ENCODE measurements at places on chromosomes 16 and 17.
A peak's percentile ranks its signal among the peaks of the same experiment; 100 is the strongest.

DNA sequence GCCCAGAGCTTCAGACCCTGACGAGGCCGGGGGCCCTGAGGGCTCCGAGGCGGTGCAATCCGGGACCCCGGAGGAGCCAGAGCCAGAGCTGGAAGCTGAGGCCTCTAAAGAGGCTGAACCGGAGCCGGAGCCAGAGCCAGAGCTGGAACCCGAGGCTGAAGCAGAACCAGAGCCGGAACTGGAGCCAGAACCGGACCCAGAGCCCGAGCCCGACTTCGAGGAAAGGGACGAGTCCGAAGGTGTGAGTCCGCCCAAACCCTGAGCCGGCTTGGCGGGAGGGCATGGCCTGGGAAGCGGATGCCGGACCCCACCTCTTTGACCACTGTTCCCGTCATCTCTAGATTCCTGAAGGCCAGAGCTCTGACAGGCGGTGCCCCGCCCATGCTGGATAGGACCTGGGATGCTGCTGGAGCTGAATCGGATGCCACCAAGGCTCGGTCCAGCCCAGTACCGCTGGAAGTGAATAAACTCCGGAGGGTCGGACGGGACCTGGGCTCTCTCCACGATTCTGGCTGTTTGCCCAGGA, 4.4 kb downstream of the NOL3 start:
- no peak for DNase-seq

GRCh38 chr16:19555186-19555937, at the start of gene VPS35L:
Gene VPS35L (plus strand): TSS chr16:19555703. CDS start chr16:19555730, 27 bp downstream.
- DNase-seq = peak; percentile 95

- DNase-seq = no peak
Measured at GRCh38 chr17:21208352-21208751, 5.6 kb downstream of the TMEM11 start.

GRCh38 chr17:63701868-63702720, 2.2 kb upstream of the LIMD2 start:
- DNase-seq = no peak

DNA sequence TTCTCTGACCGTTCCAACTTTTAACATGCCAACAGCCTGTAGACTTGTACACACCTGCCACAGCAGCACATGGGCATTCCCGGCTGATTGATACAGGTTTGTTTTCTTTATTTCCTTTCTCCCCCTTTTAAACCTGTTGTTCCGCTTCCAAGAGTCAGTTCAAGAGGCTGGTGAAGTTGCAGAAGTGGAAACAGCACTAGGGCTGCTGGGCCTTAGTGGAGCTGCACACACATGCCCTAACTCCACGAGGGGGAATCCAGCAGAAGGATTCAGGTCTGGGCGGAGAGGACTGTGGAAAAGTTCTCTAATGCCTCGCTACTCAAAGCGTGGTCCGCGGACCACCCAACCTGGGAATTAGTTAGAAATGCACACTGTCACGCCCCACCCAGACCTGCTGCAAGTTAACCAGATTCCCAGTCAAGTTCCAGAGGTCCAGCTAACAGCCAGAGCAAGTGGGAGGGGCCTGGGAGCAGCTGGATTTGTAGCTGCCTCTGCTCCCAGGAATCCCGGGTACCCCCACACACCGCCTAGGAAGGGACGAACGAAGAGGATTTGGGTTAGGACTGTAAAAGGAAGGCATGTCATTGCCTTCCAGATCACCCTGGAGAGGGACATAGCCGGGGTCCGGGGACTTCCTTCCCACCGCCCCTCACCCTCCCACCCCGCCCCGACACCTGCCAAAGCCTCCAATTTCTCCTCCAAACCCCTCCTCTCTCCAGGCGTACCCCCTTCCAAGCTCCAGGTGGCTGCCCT, 542 bp downstream of the SLC39A11 start:
- peak; percentile 58 for DNase-seq

Data from hepatic stellate cell (primary cell).